ENCODE measurements at places on chromosomes 16 and 17. TPM values are rescaled to one million over a fixed set of nuclear protein-coding genes. Genes with fewer than 3 reads are reported as not detected.

GRCh38 chr17:82938486-82938872, 98.7 kb upstream of the ZNF750 start:
- no peak for DNase-seq

- peak; percentile 92 for DNase-seq
Observed at GRCh38 chr16:483341-484075, 44.0 kb upstream of the CAPN15 start.

GRCh38 chr17:14772776-14773175, 471.9 kb downstream of the HS3ST3B1 start:
- no peak for DNase-seq

GRN gene
- 178 TPM for total RNA-seq

AANAT gene
- not detected for total RNA-seq

DNA sequence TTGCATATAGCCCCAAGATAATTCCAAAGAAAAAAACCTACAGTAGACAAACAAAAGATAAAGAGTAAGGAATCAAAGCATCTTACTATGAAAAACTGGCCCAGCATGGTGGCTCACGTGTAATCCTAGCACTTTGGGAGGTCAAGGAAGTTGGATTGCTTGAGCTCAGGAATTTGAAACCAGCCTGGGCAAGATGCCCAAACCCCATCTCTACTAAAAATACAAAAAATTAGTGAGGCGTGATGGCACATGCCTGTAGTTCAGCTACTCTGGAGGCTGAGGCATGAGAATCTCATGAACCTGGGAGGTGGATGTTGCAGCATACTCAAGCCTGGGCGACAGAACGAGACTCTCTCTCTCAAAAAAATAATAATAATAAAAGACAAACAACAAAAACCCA, 764.7 kb upstream of the KIF2B start:
- DNase-seq = no peak

GRCh38 chr17:11514981-11515680, 83.1 kb upstream of the DNAH9 start:
- no peak for DNase-seq

DNA sequence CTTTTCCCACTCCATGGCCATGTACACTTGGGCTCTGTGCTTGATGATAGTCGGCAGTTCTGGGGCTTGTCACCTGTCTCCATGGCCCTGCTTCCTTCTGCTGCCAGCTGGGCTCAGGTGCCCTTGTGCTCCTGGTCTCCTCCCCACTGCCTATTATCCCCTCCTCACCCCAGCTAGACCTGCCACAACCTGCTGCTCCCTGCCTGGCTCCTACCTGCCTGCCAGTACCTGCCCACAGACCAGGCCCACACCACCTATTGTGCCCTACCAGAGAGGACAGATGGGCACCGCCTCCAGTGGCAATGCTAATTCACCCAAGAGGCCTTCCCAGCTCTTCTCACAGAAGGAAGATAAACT, 538 bp upstream of the RAPGEFL1 start:
- peak; percentile 68 for DNase-seq

DNA sequence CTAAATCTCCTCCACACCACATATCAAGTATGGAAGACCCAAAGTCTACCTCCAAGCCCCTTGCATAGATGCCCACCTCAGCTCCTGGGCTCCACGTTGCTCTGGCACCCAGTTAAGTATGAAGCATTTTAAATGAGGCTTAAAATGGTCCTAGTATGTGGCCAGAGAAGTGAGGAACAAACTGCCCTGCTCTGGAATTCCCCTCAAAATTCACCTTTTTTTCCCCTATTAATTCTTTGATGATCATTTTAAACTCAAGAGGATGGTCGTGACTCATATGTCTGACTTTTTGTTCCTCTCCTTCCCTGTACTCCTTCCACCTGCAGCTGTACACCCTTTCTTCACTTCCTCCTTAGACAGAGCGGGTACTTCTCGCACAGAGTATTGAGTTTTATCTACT, 234.5 kb upstream of the MYOCD start:
- no peak for DNase-seq

GAS7 gene
- 13.7 TPM for total RNA-seq

HELZ gene
- 74.7 TPM for total RNA-seq

DNA sequence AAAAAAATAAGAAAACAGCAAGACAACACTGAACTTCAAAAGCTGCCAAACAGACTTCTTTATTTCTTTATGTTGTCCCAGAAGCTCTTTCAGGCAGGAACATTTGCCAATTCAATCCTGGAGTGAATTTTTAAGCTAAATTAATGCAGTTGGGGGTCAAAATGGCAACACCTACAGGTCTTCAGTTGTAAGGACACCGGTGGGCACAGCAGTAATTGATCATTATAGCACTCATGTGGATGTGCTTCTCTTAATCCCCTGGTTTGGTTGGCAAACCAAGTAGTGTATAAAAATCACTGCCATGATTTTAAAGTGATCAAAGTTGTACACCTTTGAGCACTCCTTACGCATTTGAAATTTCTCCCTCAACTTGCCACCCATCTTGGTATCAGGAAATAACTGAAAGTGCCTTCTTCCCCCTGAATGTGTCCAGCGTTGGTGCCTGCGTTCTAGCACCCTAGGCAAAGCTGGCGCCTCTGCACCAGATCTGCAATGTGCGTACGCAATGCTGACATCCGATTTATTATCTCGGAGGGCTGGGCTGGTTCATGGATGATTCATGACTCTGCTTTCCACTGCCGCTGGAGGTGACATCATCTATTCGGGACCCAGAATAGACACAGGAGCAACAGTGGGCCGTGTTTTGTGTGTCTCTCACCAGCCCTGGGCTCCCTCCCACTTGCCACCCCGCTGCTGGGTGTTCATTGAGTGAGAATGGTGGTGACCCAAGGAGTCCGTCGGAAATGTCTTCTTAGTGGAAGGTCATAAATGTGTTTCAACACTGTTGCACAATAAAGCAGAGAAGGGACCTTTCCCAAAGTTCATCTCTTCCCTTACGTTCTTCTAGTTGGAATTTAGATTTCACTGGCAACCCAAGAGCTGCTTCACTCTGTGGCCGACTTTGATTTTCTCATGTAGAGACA, 203.4 kb downstream of the CCDC182 start:
- DNase-seq = no peak

GRCh38 chr17:17341452-17341851, 38.3 kb downstream of the NT5M start:
- no peak for DNase-seq

DNA sequence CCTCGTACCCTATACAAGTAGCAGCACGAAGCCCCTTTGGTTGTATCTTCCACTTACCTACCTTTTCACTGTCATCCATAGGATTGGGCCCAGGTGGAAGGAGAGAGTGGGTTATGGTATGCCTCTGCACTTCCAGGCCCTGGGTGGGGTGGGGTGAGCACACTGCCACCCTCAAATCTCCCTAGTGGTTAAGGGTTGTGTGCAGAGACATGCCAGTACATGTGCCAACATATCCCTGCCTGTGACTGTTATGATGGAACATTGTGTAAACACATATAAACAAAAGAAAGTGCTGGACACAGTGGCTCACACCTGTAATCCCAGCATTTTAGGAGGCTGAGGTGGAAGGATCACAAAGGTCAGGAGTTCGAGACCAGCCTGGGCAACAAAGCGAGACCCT, 11.1 kb downstream of the HROB start:
- no peak for DNase-seq

- no peak for DNase-seq
Observed at GRCh38 chr17:15501282-15501681, 33.9 kb upstream of the CDRT4 start.

DNA sequence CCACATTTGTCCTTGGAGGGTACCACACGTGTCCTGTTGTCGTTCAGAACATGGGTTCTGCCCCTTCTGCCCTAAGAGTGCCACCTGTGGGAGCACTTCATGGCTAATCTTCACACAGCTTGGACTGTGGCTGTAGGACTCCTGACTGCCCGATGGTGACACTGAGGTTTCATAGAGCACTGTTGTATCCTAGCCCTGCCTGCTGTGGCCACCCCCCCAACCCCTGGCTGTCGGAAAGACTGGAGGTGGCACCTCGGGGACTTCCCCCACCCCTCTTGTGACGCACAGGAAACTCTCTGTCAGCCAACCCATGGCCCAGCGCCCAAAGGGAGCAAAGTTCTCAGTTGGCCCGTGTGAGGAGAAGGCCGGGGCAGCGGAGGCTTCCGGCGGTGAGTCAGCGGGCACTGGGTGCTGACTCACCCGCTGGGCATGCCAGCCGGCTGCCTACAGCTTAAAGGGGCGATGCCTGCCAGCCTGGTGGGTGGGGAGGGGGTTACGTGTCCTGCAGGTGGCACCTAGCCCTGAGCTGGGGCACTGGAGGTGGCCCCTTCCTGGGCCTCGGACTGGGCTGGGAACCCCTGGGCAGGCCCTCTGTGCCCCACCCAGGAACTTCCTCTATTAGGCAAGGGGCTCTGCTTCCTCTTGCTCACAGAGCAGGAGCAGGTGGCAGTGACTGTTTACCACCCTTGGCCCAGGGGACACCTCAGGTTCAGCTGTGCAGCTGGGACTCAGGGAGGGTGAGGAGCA, 3.4 kb downstream of the MAP2K3 start:
- DNase-seq = no peak

GRCh38 chr17:1686086-1686485, 1.4 kb upstream of the PRPF8 start:
- DNase-seq = no peak

DNA sequence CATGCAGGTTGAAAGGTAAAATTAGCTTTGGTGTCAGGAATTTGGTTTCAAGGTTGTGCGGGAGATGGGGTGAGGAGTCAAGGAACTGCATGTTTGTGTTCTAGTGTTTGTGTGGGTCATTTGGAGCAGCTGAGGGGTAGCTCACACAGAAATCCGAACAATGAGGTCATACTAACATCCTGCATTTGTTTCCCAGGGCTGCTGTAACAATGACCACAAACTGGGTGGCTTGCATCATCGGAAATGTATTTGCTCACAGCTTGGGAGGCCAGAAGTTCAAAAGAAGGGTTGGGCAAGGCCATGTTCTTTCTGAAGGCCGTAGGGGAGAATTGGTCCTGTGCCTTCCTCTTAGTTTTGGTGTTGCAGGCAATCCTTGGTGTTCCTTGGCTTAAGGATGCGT, 287.4 kb downstream of the HAPSTR1 start:
- DNase-seq = no peak

DNA sequence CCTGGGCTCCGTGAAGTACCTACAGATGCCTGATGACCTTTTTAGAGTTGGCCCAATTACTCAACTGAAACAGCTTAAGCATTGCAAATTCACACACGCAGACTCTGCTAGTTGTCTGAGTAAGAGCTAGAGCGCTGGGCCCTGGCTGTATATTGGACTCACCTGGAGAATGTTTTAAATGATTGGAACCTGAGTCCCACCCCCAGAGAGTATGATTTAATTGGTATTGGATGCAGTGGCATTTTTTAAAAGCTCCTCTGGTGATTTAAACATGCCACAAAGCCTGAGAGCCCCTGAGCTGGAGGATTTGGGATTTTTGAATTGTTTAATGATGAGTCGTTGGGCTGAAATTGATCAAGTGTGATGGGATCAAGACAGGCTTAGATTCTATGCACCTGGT, 143.9 kb upstream of the SDK2 start:
- no peak for DNase-seq

DNA sequence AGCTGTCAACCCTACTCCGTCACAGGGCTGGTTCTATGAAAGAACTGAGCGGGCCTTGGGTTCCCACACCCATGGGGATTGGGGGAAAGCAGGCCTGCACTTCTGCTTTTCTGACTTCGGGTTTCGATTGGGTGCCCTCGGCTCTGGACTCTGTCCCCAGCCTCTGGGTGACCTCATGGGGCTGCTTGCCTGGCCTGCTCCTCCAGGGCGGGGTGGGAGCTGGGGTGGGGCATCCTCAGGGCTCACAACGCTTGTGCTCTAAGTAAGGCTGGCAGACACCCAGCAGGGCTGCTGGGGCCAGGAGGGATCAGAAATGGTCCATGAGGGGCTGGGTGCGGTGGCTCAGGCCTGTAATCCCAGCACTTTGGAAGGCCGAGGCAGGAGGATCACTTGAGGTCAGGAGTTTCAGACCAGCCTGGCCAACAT, 19.2 kb downstream of the ARHGAP27 start:
- peak; percentile 38 for DNase-seq

- no peak for DNase-seq
Observed at GRCh38 chr16:26857371-26857770, 209.4 kb upstream of the C16orf82 start.

- no peak for DNase-seq
Observed at GRCh38 chr17:59914274-59914854, 21.4 kb downstream of the RPS6KB1 start.

- DNase-seq = no peak
Observed at GRCh38 chr16:11596572-11597226, 10.0 kb upstream of the LITAF start.

GRCh38 chr17:14052886-14053615, 16.3 kb upstream of the COX10 start:
- no peak for DNase-seq

DNA sequence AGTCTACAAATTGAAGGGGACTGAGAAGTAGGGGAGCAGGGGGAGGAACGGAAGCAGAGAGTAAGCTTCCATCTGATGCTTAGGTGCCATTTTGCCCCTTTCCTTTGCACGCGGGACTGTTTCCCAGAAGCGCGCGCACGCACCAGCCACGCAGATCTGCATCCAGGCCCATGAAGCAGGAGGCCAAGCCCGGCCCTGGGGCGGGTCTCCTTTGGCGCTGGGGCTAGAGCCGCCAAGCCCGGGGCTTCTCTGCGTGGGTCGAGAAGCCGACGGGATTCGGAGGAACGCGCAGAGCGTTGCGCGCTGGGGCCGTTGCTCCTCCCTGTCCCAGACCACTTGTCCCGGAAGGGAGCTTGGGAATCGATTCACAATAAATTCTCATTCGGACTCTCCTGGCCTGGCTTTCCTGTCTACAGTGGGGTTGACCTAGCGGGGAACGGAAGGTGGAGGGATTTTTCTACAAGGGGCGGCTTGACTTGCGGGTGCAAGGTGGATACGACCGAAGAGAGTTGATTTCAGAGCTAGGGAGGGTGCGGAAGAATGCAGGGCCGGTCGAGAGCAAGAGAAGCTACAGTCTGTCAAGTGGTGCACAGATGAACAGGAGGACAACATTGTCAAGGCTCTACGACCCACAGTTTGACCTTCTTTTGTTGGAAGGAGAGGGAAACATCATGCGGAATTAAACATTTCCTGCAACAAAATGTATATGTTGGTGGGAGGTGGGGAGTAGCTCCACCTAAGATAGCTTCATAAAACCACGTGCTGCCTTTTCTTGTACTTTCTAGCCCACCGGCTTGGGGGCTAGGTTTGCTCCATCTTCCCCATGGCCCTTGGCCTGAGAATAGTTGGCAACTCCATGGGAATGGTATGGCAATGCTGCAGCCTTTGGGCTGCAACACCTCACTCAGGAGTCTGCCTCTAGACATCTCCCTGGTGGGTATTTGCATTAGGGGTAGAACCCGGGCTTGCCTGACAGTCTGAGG, 4.5 kb downstream of the HOXB9 start:
- DNase-seq = peak; percentile 66

KRTAP3-1 gene
- not detected for total RNA-seq

GRCh38 chr17:57607553-57608120, 137.5 kb downstream of the CCDC182 start:
- no peak for DNase-seq

GRCh38 chr16:88370365-88370764, 12.4 kb upstream of the ZNF469 start:
- DNase-seq = no peak

DNA sequence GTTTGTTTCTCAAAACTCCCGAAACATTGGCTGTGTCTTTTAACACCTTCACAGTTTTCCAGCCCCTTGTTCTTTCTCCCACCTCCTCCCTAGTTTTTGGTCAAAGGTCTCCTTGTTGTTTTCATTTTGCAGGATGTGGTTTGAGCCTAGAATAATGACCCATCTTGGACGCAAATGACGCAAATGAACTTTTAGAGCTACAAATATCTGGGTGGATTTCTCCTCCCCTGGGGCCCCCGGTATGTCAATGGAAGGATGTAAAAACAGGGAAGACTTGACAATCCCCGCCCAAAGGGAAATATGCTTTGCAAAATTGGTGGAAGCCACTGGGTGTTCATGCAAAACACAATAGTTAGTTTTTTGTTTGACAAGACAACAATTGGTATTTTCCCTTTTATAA, 236.0 kb upstream of the IRX3 start:
- no peak for DNase-seq

Data from endodermal cell (in vitro differentiated cells).